ENCODE measurements at places on chromosomes 2 and 18.
A peak's percentile ranks its signal among the peaks of the same experiment; 100 is the strongest.

DNA sequence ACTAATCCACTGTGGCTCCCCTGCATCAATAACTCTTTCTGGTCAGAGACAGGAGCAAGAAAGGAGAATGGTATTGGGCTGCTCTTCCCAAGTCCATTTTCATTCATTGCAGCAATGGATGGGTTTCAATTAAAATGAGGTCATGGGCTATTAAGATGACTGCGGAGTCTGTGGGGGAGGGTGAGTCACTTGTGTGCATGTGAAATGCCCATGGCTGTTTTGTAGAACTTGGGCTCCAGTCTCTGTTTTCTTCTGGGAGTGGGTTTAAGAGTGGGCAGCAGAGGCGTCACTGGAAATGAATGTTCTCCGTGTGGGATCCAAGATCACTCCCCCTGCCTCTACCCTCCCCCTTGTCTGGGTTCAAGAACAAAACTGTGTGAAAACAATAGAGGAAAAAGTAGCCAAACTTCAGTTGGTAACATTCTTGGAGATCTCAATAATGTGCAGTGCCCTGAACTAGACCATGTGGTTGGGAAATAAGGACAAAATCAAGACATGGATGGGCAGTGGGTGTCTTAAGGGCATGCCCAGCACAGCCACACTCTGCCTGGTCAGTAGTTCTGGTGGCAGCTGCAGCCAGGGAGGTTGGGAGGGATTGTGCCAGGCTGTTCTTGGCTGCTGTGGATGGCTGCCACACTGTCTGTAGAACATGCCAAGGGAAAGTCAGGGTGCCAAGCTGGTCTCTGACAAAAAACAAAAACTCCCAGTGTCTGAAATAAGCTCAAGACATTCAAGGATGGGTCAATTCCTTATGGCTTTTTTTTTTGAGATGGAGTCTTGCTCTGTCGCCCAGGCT lies 68.2 kb upstream of the CXCR4 start:
- no peak for DNase-seq

GRCh38 chr2:218806346-218806978 lies 24.5 kb downstream of the CYP27A1 start:
- DNase-seq: no peak

- no peak for DNase-seq
Observed at GRCh38 chr2:21022792-21023367, 21.0 kb downstream of the APOB start.

DNA sequence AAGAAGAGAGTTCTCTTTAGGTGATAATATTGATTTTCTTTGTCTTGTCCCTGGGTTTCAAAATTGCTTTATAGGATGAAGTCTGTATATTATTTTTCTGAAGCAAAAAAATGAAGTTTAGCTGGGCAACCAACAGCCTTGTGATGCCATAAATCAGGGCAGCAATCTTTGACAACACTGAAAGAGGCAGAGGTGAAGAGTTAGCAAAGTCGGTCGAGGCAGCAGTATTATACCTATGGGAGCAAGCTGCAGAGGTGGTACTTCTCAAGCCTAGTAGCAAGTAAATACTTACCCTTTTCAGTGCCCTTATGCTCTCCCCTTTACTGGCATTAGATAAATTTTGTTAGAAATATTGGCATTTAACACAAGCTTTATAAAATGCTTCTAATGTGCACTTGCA lies 92.9 kb downstream of the NETO1 start:
- DNase-seq: no peak

DNA sequence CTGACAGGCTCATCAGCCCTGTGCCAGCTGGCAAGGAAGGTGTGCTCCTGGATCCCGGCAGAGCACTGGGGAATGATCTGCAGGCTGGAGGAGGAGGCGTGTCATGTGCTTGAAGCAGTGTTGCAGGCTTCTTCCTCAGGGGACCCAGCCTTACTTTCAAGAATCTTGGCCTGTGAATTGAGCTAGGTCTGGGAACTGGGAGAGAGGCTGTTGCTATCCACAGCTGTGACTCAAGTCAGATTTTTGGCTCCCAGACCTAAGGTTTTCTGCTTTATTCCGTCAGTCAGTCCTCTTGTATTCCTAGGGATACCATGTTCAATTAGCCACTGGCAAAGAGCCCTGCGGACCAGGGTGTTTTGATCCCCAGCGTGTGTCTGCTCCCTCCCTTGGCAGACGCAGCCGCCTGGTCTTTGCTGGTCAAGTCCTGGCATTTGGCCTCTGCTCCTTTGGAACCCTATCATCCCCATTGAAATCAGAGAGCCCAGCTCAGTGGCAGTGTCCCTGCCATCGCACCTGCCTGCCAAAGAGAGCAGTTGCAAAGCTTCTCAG lies 32.4 kb downstream of the ASB1 start:
- no peak for DNase-seq

DNA sequence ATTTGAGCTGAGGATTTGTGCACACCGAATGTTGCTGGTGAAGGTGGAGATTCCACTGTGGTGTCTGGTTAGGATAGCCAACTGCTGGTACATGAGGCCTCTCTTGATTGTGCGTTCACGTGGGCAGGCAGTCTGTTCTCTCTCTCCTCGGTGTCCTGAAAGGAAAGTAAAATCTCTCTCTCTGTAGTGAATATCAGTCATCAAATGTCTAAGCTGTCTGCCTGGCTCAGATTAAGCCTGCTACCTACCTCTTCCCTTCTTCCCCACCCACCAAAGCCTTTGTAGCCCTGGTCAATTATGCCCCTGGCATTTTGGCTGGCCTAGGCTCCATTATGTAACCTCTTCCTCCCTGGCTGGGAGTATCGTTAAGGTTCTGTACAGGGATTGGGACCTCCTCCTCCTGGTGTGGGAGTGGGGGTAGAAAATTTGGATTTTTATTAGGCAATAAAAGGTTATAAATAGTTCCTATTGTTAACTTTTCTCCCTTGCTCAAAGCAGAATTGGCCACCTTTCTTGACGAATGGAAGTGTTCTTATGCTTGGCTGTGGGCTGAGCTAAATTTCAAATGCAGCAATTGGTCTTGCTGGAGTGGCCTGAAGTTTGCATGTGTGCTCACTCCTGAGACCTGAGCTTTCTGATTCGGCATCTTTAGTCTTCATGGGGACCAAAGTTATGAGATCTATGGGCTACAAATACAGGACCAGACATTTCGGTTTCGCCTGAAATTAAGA lies 148.8 kb downstream of the WDSUB1 start:
- no peak for DNase-seq

DNA sequence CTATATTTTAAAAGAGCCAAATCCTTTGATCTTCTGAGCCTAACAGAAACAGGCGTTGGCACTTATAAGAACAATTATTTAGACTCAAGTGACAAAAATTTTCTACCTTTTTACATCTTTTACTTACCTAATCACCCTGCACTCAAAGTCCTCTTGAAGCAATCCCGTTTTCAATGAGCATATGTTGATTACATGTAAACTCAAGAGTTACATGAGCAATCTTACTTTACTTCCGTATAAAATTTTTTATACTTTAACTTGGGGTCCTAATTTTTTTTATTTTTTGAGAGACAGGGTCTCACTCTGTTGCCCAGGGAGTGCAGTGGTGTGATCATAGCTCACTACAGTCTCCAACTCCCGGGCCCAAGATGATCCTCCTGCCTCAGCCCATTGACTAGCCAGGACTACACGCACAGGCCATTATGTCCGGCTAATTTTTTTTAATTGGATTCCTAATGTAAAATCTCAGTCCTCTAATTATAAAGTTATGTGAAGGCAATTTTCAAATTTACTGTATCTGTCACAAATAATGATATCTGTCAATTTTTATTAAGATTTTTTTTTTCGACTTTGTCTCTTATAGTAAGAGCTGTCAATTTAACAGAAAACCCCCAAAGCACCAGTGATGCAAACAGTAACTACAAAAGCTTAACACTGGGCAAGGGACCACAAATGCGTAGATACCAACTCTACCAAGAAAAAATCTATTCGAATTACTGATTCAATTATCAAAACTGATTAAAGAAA lies 19.1 kb upstream of the STPG4 start:
- DNase-seq: no peak

DNA sequence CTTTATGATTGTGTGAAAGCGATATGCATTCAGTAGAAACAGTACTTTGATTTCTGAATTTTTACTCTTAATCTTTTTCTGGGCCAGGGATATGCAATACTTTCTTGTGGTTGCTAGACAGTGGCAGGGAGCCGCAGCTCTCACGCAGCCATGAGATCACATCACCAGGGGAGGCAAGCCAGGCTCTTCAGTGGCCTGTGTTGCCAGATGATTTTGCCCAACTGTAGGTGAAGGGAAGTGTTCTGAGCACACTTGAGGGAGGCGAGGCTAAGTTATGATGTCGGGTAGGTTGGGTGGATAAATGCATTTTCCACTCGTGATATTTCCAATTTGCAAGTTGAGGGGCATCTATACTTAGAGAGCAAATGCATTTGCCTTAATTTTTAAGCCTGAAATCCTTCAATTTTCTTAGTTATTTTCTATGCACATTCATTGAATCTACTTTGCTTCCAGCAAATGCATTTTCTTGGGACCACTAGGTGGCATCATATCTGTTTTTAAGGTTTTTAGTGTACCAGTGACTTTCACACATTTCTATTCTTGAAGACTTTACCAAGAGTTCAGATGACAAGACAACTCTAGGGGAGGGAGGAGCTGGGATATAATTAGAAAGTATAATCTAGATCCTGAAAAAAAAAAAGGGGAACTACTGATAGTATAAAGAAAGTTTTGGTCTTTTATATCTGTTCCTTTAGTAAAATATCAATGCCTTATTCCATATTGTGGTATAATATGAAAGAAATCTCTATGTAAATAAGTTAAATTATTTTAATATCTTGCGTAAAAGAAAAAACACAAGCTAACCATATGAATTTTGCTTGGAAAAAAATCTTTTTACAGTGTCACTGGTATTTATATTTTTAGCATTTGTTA lies 643.3 kb downstream of the SOCS6 start:
- no peak for DNase-seq

GRCh38 chr2:150621526-150622213 lies 134.2 kb upstream of the RND3 start:
- DNase-seq: no peak

GRCh38 chr2:167692936-167693335 lies 554.5 kb downstream of the STK39 start:
- no peak for DNase-seq

DNA sequence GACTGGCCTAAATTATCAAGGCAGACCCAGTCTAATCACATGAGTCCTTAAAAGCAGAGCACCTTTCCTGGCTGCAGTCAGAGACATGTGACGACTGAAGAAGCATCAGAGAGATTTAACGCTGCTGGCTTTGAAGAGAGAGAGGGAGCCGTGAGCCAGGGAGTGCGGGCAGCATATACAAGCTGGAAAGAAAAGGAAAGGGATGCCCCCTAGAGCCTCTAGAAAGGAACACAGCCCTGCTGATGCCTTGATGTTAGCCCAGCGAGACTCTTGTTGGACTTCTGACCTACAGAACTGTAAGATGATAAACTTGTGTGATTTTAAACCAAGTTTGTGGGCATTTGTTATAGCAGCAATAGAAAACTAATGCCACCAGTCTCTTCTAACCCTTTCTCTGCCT lies 58.1 kb downstream of the HEATR5B start:
- peak; percentile 2 for DNase-seq

- no peak for DNase-seq
Observed at GRCh38 chr2:179744401-179744800, 117.0 kb downstream of the ZNF385B start.

- no peak for DNase-seq
Observed at GRCh38 chr18:73893880-73894279, 253.8 kb downstream of the FBXO15 start.

DNA sequence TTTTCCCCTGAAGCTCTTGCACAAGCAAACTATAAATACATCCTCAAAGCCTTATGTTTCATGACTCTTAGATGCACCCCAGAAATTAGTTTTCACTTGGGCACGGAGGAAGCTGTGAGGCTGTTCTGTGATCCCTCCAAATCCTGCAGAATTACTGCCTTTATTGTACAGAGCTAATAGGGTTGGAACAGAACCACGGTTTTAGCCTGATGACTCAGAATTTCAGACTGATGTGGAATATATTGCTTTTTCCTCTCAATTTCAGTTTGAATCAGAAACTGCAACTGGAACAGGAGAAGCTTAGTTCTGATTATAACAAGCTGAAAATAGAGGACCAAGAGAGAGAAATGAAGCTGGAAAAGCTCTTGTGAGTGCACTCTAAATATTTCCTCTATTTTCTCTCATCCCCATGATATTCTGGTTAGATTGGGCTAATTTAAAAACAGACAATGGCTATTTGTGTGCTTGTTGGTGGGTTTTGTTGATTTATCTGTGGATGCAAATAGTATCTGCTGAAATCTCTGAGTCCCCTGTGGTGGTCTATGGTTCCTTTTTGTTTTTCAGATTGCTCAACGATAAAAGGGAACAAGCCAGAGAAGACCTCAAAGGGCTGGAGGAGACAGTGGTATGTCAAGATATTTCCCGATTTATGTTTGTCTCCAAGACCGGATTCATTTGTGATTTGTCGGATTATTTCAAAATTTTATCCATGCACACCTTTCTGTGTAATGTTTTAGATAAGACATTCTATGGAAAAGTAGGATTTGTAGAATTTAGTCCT lies 38.2 kb upstream of the LYPD6B start:
- no peak for DNase-seq

GRCh38 chr2:96907115-96908041 lies 37.5 kb upstream of the SEMA4C start:
- no peak for DNase-seq

DNA sequence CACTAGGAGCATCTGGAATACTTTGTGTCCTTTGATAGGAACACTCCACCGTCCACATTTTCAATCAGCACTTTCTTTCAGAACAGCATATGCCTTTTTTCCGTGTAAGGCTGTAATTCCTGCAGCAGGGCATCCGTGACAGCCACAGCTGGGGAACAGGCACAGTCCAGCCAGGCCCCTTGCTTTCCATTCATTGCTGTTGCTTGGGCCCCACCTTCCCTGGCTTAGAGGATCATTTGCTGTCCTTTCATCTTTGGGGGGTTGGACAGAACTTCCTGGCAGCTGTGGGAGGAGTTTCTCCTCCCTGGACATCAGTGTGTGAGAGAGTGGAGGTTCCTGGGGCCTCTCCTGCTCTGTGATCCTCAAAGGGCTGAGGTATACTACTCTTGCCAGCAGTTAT lies 49.7 kb upstream of the ITM2C start:
- no peak for DNase-seq

DNA sequence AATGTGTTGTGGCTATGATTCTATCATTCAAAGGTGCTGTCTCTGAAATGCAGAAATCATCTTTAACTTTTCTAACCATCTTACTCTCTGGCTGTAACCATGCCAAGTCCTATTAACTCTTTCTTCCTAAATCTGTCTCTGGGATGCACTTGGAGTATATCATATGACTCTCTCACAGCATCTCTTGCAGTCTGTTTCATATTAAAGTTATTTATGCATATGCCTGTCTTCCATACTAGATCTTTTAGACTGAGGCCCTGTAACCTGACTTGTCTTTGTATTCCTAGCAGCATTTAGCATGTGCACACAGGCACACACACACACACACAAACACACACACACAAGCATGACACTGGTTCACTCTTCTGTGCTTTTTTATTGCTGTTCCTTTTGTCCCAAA lies 320.6 kb downstream of the ETAA1 start:
- DNase-seq: no peak

GRCh38 chr2:48180557-48180956 lies 274.3 kb upstream of the FBXO11 start:
- DNase-seq: no peak

All from HCT116 (cell line).